Stimulated activated CD4-positive, alpha-beta T cell treated with anti-CD3 and anti-CD28 coated beads, Interleukin-12 subunit alpha, Interleukin-12 subunit beta, amount 100 ng/mL, for 24 hours (primary cell): ENCODE measurements at places on chromosomes 2 and 18.

DNA sequence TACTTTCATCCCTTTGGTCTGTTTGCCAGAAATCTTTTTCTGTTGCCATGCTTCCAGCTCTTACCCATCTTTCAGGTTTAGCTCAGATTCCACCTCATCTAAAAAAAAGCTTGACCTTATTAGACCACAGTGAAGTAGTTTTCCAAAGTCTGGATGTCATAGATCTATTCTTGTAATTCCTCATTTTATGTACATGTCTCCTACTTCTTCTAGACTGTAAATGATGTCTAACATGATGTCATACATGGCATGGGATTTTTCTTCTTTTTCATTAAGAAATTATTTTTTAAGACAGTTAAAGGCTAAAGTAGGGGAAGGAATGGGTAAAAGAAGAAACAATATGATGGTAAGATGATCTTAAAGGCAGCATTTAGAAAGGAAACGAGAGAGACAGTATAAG is 11.3 kb downstream of the GLS start:
- no peak for DNase-seq

- no peak for DNase-seq
These were observed 400.3 kb upstream of the HNRNPA3 start for GRCh38 chr2:176812246-176812775.

DNA sequence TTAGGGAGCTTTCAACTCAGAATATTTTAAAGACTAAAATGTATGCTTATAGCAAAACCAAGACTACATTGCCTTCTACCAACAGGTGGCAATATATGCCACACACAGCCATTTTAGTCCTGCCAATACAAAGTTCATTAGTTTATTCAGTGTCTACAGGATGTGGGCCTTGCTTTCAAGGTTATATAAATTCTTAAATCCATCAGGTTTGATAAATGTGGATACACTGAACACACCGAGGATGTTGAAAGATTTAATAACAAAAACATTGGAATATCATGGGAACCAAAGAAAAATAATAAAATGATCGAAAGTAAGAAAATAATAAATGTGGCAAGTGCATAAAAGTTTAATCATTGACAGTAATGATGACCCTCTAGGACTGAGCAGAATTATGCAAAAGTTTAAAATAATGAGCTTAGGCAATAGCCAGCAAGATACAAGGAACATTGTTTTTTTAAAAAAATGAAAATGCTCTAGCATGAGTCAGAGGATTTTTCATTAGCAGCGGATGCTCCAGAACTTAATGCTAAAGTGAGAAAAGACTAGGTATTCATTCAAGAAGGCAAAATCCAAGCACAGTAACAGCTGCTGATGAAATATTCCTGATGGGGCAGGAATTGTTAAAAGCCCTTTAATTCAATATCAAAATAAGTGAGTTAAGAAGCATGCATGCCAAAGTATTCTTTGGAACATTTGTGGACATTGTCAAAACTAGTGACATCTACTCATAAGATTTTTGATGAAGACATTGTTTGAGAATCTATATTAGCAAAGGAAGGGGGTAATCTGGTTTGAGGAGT is 14.2 kb downstream of the SCN9A start:
- no peak for DNase-seq

DNA sequence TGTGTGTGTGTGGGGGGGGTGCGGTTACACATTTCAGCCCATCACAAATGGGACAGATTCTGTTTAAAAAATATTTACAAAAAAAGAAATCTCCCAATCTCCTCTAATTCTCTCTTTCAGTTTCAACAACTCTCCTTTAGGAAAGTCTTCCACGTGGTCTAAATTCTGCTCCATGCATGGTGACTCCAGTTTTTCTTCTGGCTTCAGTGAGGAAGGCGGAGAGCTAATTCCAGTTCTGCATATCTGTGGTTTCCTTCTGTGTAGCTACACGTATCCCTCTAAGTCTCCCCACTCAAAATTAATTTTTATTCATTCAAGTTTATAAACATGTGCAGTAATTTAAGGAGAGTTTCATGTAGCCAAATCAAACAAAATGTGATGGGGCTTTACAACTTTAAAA is 111.6 kb downstream of the SLC4A3 start:
- no peak for DNase-seq

DNA sequence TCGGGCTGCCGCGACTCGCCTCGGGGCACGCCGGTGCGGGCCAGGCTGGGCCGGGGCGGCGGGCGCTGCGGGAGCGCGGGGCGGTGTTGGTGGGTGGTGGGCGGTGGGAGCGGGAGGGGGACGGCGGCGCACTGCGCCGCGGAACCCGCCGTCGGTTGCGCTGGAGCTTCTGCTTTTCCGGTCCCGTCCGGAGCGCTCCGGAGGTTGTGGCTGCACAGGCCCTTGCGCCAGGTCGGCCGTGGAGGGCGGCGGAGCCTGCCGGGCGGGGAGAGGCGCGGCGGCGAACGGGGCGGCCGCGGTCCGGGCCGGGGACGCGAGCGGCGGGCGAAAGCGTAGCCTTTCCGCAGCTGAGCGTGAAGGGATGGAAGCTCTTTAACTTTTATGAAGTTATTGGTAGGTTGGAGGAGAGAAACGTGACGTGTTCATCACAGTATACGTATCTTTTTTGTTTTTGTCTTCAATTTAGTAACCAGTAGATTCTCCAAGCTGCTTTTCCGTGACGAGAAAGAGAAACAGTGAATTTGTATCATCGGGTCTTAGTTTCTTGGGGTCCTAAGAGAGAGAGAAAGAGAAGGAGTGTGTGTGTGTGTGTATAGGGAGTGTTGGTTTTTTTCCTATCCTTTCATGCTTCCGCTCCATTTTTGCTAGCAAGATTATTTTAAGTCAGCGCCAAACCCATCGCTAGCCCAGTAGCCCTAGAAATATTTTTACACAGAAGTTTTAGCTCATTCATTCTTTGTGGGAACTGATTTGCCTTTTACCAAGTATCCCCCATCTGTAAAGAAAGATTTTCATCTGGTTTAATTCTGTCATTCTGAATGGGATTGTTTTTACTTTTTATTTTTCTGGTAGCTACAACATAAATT is 535 bp downstream of the ATG4B start:
- peak; percentile 28 for DNase-seq
